Mammary epithelial cell (primary cell): ENCODE measurements at places on chromosomes 6 and 20. TPM values are rescaled to one million over a fixed set of nuclear protein-coding genes. Genes with fewer than 3 reads are reported as not detected.

MLN gene
- not detected for total RNA-seq

ARFGEF3 gene
- total RNA-seq = 7.3 TPM

EYA4 gene
- total RNA-seq = not detected in 2 replicates

GABBR1 gene
- 14.5 TPM for total RNA-seq

OOEP gene
- 0.17 TPM for total RNA-seq

SPATS1 gene
- not detected in 2 replicates for total RNA-seq

MACROD2 gene
- total RNA-seq = 1.4 and 1.9 TPM in 2 replicates

HCRTR2 gene
- not detected in 2 replicates for total RNA-seq
